Head of caudate nucleus (tissue), 42 donors: ENCODE measurements at places on chromosomes 2 and 18.

GRCh38 chr2:58920001-58920400, 678.9 kb upstream of the FANCL start:
- DNase-seq = no peak

DNA sequence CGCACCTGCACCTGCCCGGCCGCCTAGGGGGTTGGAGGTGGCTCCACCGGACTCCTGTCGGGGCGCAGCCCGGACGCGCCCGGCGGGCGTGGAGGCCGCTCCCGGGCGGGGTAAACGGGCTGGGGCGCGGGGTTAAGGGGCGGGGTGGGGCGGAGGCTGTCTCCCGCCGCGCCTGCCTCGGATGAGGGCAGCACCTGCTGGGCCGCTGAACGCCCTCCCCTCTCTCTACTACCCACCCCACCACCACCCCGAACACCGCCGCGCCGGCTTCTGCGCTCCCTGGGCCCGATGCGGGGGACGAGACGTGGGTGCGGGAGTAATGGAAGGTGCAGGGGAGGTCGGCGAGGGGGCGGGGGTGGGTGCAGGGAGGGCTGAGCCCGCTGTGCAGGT, 224.8 kb upstream of the ID2 start:
- no peak for DNase-seq

- no peak for DNase-seq
Measured at GRCh38 chr18:66708646-66709045, 104.8 kb upstream of the CDH19 start.

GRCh38 chr2:207543272-207543671, 13.5 kb downstream of the CREB1 start:
- no peak for DNase-seq

- no peak for DNase-seq
Measured at GRCh38 chr2:78992451-78992806, 33.1 kb upstream of the REG3G start.

DNA sequence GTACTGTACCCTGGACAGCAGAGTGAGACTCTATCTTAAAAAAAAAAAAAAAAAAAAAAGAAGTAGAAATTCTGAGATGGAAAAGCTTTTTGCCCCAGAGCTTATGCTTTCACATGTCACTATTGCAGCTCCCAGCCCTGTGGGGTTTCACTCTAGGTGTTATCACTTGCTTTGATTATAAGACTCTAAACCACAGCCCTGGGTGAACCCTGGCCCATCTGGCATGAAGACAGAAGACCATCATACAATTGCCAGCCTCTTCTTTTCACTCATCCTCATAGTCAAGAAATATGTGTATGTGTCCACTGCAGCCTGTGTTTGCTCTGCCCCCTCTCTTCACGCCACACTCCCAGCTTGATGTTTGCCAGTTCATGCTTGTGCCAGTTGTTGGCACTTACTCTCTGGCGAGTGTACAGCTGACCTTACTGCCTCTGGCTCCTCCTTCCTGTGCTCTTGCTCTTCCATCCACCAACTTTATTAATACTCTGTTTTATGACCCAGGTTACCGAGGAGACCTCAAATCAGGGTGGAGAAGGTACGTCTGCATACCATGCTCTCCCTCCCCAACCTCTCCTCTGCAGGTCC, 136.7 kb upstream of the NCK2 start:
- no peak for DNase-seq

DNA sequence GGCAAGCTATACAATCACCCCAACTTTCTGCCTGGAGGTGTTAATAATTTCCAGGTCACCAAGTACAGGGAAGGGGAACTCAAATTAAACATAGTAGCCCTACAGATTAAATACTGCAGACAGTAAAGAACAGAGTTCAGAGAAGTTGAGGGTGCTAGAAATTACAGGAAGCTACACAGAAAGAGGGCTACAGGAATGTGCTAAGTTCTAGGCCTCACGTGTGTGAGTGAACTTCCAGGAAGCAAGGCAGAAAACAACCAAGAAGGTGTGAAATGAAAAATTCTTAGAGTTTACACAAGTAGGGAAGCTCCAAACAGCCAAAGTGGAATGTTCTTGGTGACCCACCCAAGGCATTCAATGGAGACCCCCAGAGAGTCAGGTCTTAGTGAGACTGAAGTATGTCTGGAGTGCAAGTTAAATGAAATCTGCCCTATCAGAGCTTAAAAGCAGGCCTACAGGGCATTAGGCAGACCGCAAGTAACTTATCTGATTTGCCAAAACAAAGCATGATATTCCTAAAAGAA, 58.1 kb upstream of the RNU4ATAC start:
- DNase-seq = no peak

GRCh38 chr2:26838121-26838906, 9.6 kb upstream of the DPYSL5 start:
- no peak for DNase-seq

DNA sequence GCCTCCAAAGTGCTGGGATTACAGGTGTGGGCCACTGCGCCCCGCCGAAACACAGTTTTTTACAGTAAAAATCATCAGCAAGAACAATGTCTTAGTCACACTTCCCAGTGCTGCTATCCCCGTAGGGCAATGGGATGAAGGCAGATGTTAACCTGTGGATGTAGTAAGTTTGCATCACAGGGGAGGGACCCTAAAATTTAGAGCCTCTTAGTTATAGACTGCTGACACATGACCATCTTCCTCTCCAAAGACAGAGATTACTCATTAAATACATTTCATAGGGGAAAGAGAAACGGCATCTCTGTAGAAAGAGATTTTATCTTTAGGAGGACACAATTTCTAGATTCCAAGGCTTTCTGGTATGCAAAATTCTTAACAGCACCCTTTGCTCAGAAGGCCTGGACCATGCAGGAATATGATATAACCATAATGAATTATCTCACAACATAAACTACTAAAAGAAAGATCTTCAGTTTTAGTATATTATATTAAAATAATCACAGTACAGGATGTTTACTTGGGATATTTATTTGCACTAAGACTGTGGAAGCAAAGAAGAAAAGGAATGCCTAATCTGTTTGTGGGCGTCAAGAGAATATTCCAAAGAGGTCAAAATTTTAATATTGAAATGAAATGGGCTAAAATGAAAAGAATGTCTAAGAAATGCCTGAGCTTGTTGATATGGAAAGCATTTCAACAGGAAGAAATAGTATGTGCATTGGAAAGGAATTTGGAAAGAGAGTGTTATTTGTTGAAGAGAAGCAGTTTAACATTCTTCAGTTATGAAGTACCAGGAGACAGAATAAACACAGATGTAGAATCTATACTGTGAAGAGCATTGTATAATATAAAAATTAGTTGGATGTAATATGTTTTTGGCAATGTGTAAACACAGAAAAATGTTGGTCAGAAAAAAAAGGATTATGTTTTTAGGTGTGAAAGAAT, 1228.3 kb upstream of the CHAC2 start:
- DNase-seq = no peak

GRCh38 chr2:128362889-128363228, 44.2 kb upstream of the HS6ST1 start:
- DNase-seq = no peak

- no peak for DNase-seq
Measured at GRCh38 chr2:3441465-3441864, 62.0 kb downstream of the TRAPPC12 start.

DNA sequence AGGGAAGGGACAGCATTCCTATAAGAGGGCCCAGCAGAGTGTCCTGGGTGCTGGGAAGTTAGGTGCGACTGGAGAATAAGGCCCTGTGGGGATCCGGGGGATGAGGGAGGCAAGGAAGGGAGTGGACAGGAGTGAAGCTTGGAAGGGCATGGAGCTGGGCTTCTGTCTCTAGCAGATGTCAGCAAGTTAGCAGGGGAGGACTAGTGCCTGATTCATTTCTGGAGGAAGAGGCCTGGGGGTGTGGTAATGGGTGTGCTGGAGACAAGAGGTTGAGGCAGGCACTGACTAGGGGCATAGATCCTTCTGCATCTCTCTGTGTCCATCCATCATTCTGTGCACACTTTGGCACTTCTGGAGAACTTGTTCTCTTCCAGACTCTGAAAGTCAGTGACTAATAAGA, 134.7 kb downstream of the ACOXL start:
- no peak for DNase-seq

GRCh38 chr2:69103419-69103818, 90.4 kb downstream of the ANTXR1 start:
- no peak for DNase-seq

DNA sequence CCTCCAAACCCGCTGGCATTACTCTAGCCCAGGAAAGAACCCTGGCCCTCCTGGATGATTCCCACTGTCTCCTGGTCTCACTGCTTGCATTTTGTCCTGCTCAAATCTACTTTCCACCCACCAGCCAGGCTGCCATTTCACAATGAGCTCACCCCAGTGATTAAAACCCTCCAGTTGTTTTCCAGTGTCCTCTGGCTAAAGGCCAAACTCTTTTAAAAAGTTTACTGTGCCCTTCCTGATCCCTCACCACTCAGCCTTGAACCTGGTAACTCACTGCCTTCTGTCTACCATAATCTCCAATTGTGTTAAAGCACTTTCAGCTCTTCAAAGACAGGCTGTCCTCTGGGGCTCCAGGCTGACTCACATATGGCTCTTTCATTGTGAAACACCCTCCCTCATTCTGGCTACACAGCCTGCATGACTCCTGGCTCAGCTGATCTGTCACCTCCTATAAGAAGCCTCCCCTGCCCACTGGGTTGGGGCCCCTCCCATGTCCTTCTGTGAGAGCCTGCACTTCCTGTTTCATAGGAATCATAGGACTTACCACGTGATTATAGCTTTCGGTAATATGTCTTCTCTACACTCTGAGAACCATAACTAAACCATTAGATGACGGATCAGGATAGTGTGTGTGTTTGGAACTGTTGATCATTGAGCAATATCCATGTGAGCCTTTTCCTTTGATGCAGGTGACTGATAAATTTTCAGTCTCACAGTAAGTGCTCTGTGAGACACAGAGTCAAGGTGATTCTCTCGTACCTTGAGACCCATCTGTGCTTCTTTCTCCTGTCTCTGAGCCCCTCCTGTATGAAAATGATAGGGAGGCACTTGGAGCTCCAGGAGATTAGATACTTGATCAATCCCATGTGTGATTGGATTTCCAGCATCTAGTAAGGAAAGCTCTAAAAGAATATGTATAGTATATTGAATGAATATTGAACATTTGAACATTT, 590.8 kb upstream of the ID2 start:
- no peak for DNase-seq

DNA sequence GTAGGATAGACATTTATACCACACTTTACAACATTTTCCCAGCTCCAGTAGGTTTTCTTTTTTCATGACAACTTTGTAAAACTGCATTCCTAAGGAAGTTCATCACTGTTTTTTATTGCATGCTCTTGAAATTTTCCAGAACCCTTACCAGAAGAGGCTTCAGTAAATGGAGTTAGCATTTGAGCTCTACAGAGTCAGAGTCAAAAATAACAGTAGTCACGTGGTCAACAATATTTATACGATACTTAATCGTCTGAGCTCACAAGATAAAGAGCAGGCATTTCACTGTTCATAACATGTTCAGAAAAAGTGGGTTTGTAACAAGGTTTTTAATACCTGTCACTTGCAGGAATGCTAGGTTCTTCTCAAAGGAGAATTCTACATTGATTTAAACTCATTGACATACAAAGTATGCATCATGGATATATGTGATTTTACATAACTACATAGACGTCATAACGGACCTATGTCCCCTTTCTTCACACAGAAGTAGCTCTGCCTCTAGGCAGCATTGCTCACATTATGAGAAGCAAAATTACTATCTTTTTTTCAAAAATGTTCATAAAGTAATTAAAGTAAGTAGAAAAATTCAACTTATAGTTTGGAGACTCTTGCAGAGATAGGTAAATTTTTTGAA, 187.0 kb upstream of the COL3A1 start:
- no peak for DNase-seq

- no peak for DNase-seq
Measured at GRCh38 chr2:2114707-2115245, 216.3 kb downstream of the MYT1L start.

DNA sequence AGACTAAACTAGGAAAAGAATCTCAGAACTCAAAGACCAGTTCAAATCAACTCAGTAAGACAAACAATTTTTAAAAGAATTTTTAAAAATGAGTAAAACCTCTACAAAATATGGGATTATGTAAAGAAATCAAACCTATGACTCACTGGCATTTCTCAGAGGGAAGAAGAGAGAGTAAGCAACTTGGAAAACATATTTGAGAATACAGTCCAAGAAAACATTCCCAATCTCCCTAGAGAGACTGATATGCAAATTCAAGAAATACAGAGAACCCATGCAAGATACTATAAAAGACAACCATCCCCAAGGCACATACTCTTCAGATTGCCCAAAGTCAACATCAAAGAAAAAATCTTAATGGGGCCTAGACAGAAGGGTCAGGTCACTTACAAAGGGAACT, 162.7 kb downstream of the WDPCP start:
- no peak for DNase-seq

GRCh38 chr2:123179526-123179925, 845.6 kb upstream of the CNTNAP5 start:
- DNase-seq = no peak

GRCh38 chr18:48575301-48575657, 36.4 kb downstream of the CTIF start:
- DNase-seq = no peak
